ENCODE measurements at places on chromosomes 1 and 21.

DNA sequence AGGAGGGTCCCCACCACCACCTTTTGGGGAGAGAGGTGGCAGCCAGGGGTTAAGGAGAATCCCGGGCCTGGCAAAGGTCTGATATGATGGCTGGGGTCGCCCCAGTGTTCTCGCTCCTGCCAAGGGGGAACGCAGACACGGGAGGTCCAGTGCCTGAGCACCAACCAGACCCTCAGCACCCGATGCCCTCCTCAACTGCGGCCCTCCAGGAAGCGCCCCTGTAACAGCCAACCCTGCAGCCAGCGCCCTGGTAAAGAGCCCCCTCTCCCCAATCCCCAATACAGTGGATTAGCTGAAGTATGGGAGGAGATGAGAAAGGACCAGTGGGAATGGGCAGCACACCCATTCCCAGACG is 10.4 kb downstream of the ADAMTSL4 start:
- no peak for DNase-seq

GRCh38 chr1:175422156-175422555 is 229.6 kb upstream of the KIAA0040 start:
- no peak for DNase-seq

GRCh38 chr21:31866077-31866511 is 6.7 kb upstream of the HUNK start:
- DNase-seq = peak; percentile 58

- no peak for DNase-seq
Measured at GRCh38 chr1:179550746-179551682, 24.7 kb downstream of the NPHS2 start.

DNA sequence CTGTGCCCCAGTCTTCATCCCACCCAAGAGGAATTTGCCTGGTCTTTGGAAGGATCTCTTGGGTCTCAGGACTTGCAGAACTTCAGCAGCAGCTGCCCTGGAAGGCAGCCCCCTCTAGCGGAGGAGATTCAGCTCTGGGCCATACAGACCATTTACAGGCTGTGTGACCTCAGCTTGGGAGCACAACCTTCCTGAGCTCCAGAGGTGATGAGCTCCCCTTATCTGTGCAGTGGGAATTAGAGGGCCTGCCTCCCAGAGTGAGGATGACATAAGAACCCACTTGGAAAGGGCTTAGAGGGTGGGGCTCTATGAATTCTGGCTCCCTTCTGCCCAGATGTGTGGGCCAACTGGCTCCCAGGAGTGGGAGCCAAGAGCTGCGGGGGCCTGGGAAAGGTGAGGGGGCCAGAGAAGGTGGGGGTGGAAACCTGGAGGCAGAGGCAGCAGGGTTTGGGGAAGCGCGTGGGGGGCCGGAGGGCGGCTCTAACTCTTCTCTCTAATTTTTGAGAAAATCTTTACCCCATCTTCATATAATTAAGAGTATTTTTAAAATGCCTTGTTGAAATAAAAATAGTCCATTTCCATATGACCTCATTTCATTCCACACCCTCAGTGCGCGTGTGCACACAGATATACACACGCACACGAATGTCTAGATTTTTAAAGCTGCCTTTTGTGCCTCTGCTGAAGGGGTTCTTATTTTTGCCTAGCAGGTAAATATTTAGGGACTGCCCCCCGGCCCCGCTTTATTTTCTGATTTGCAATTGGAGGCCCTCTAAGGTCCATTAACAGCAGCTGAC is 21.5 kb downstream of the EPHB2 start:
- no peak for DNase-seq

- no peak for DNase-seq
Measured at GRCh38 chr1:94819945-94820746, at the start of gene SLC44A3. Gene SLC44A3 (plus strand): TSS chr1:94820357. CDS start chr1:94820452, 95 bp downstream.

DNA sequence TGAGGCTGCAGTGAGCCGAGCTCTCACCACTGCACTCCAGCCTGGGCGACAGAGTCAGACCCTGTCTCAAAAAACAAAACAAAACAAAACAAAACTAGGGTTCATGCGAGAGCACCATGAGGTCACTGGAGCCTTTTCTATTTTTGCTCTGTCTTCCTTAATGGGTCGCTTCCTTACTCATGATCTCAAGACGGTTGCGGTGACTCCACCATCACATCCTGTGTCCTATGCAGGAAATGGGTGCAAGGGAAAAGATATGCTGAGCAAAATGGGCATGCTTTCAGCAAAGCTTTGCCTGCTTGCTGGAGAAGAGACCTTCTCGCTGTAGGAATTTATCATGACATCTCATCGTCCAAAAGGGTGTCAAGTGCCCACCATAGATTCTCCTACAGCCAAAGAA is 36.4 kb downstream of the WNT9A start:
- DNase-seq = no peak

- no peak for DNase-seq
Measured at GRCh38 chr1:245084551-245084950, 70.2 kb upstream of the KIF26B start.

- no peak for DNase-seq
Measured at GRCh38 chr1:9235096-9235459, 504 bp downstream of the H6PD start.

DNA sequence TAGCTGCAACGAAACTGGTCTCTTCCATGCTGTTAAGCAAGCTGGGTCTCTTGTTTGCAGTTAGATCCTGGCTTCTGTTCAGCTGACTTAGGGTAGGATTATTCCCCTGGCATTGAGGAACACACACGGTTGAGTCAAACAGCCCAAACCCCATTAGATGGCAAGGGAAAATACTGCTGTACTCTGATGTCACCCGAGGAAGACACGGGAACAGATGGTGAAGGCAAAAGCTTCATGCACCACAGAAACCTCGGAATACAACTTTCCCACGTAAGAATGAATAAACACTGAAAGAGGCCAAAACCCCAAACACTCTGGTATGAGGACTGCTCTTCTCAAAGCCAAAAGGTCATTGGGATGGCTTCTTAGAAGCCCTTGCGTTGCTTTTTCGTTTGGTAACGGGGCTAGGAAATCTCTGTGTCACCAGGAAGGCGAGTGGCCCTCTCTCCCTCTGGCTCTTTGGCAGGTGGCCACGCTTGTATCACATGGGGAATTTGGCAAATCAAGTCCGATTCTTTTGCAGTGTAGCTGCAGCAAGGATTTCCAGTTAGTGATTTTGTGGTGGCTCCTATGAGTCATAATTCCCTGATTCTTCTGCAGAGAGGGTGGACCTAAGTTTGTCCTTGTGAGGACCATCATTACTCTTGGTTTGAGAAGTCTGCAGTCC is 16.7 kb upstream of the LYST start:
- DNase-seq = peak; percentile 79

DNA sequence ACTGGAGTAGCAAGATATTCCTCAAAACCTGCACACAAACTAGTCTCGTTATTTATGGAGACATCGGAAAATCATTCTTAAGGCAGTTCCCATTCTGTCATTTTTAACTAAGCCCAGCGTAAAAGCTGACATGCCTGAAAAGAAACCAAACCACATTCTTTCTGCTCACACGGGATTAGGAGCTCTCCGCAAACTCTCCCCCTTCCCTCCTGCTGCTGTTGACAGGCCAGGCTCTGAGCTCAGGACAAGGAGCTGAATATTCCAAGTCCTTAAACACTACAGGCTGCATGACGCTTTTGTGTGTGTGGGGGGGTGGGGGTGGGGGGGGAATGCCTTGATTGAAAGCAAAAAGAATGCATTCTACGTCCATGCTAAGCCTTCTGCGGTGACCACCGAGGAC is 5.2 kb downstream of the OLIG1 start:
- DNase-seq = no peak

DNA sequence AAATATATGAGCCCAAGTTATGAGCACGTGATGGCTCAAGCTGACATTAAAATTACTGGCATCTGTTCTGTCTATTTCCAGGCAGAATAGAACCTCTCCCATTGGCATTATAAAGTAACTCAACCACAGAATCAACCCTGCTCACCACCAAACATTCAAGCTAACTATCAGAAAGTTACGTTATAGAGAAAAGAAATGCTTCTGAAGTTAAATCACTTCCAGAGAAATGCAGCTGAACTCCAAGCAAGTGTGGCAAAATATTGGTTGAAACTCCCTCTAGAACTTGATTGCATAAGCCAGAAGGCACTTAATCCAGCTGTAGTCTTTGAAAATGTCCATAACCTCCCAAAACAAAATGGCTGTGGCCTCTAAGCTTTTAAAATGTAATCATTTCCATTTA is 36.2 kb upstream of the UBE2U start:
- DNase-seq = no peak

GRCh38 chr1:89743788-89744187 is 77.0 kb upstream of the LRRC8D start:
- DNase-seq = no peak

DNA sequence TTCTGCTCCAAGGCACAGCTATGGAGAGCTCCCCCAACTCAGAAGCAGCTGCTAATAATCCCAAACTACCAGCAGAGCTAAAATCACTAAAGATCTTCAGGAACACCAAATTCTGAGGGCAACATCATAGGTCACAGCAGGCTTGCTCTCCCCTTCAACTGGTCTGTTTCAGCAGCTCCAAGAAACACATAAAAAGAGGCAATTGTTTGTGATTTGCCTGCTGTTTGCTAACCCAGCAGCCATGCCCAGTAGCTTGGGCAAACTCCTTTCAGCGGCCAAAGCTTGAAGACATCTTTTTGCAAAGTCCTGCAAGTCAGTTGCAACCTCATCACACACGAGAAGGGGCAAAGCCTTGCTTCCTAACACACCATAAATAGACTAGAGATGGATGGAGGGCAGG is 8.9 kb downstream of the ERI3 start:
- DNase-seq = no peak

- no peak for DNase-seq
Measured at GRCh38 chr1:38095454-38095931, 48.9 kb upstream of the POU3F1 start.

DNA sequence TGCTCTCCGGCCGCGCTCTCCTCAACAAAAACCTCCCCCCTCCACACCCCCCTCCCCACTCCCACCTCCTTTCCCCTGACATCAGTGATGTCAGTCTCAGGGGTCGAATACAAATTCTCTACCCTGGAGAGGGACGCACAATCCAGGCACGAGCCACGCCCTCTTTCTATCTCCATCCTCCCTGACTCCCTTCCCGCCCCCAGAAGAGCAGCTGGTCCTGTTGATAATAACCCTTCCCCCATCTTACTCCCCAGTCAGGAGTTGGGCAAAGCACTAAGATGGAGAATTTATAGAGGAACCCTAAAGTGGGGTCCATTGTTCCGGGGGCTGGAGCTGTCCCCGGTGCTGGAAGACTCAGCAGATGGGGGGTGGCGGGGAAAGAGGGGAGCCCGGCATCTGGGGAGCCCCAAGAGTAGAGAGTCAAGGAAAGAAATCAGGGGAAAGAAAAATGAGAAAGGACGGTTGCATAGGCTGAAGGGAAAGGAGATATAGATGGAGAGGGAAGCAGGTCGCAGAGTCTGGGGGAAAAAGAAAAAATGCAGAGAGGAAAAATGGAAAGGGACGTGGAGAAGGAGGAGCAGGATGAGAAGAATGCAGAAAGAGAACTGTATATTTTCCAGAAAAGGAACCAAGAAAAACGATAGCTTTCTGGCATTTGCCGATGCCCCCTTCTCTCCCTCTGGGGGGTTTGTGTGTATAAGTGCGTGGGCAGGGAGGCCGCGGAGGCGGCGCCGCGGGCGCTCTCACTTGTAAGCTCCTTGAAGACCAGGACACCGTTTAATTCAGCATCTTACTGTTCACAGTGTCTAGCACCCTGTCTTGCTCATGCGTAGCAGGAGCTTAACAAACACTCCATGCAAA is at the start of gene CELF3:
CELF3 (minus strand) TSS at position 33 of the 861 bp plus-strand sequence. CDS start 783 bp downstream, outside the sequence.
- no peak for DNase-seq
